DMS 273 treated with DMSO at 0.1 percent for 48 hours (cell line): ENCODE measurements at places on chromosomes 5 and 9.
A peak's percentile ranks its signal among the peaks of the same experiment; 100 is the strongest.

GRCh38 chr5:145941448-145942130 is 5.2 kb downstream of the SH3RF2 start:
- DNase-seq, result no peak

- no peak for DNase-seq
Measured at GRCh38 chr9:129979071-129979745, 63.8 kb downstream of the FNBP1 start.

GRCh38 chr9:19028835-19029451 is 4.1 kb downstream of the SAXO1 start:
- DNase-seq, result peak; percentile 27

DNA sequence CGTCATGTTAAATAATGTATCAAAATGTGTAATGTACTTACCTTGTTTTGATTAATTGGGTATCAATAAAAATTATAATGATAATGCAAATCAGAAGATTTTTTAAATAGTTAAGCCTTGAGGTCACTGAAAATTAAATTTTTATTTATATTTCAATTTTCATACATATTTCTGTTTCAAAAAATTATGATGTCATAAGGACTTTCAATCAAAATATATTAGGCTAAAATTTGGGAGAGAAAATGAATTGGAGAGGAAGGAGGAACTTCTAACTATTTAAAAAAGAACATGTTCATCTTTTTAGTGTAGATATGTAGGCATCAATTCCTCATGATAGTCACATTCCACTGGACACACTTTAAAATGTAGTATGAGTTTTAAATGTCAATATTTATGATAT is 29.1 kb upstream of the ERAP1 start:
- no peak for DNase-seq

- DNase-seq, result no peak
Measured at GRCh38 chr5:4542145-4542778, 597.9 kb upstream of the ADAMTS16 start.

GRCh38 chr9:16344343-16344742 is 526.1 kb downstream of the BNC2 start:
- DNase-seq, result no peak

- DNase-seq, result no peak
Measured at GRCh38 chr9:132582786-132583583, 579 bp downstream of the BARHL1 start.

GRCh38 chr9:107905308-107906020 is 415.9 kb upstream of the KLF4 start:
- DNase-seq, result peak; percentile 46

DNA sequence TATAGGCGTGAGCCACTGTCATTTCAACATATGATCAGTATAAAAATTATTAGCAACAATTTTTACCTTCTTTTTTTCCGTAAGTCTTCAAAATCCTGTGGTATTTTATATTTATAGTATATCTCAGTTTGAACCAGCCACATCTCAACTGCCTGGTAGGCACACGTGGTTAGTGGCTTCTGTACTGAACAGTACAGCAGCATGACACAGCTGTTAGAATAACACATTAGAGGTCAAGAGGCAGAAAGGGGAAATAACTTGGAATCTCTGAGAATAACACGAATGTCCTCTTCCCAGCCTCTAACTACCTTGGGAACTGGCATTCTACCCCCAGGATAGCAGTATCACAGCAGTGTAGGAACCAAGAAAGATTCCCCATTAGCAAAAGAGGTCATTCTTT is 108.5 kb upstream of the IQGAP2 start:
- DNase-seq, result no peak

DNA sequence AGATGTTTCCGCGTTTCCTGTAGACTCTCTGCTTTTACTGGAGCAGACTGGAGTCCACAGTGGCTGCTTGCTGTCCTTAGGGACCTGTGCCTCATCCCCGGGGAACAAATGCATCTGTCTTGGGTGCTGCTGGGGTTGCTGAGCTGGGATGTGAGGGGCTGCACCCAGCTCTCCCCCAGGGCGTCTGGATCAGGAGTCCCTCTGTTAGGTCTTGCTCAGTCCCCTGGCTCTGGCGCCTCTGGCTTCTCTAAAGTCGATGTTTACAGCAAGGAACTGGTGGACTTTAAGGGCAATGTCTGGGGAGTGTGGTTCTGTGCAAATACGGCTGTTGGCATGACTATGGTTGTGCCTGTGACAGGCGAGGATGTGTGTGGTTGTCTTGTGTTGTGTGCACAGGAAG is 91.4 kb downstream of the CACNA1B start:
- no peak for DNase-seq
